ENCODE measurements at places on chromosomes 13 and 19. TPM values are rescaled to one million over a fixed set of nuclear protein-coding genes. Genes with fewer than 3 reads are reported as not detected.
A peak's percentile ranks its signal among the peaks of the same experiment; 100 is the strongest.

- DNase-seq, result no peak
- H3K27me3 ChIP-seq, result no peaks in the 10 kb centered on the region
- no peaks in the 10 kb centered on the region for H3K4me1 ChIP-seq
- no peak overlapping the region for H3K4me3 ChIP-seq
- H3K36me3 ChIP-seq, result no peaks in the 10 kb centered on the region
Observed at GRCh38 chr19:28446511-28446910, 766.4 kb downstream of the UQCRFS1 start.

- no peaks in the 10 kb centered on the region for H3K27me3 ChIP-seq
- peak overlapping the region; percentile 62 for H3K4me3 ChIP-seq
- H3K4me1 ChIP-seq, result peaks cover 8% of the 10 kb centered on the region
- peaks cover 8% of the 10 kb centered on the region for H3K36me3 ChIP-seq
Observed at GRCh38 chr19:55504252-55504603, 16.0 kb downstream of the SSC5D start.

DNA sequence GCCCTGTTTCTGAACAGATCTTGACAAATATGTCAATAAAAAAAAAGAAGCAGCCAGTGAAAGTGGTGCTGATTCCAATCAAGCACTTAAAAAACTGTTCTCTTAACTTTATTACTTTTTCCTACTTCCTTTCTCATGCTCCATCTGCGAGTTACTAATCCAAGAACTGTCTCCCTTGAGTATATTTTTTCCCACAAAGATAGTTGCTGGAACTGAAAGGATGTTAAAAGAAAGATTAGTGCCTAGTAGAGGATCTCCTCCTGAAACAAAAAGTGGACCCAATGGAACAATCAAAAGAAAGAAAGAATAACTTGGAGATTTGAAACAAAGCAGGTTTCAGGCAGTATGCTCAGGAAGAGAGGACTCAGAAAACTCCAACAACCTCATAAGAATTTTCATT, 1034.8 kb downstream of the PCDH17 start:
- H3K4me3 ChIP-seq, result no peak overlapping the region
- no peak for DNase-seq
- H3K27ac ChIP-seq, result no peak overlapping the region
- no peaks in the 10 kb centered on the region for H3K4me1 ChIP-seq
- no peaks in the 10 kb centered on the region for H3K36me3 ChIP-seq

- no peak for DNase-seq
- no peaks in the 10 kb centered on the region for H3K4me1 ChIP-seq
- H3K36me3 ChIP-seq, result no peaks in the 10 kb centered on the region
- no peak overlapping the region for H3K4me3 ChIP-seq
- H3K27me3 ChIP-seq, result no peaks in the 10 kb centered on the region
- no peak overlapping the region for H3K27ac ChIP-seq
Observed at GRCh38 chr13:93956426-93956825, 523.1 kb downstream of the DCT start.

DNA sequence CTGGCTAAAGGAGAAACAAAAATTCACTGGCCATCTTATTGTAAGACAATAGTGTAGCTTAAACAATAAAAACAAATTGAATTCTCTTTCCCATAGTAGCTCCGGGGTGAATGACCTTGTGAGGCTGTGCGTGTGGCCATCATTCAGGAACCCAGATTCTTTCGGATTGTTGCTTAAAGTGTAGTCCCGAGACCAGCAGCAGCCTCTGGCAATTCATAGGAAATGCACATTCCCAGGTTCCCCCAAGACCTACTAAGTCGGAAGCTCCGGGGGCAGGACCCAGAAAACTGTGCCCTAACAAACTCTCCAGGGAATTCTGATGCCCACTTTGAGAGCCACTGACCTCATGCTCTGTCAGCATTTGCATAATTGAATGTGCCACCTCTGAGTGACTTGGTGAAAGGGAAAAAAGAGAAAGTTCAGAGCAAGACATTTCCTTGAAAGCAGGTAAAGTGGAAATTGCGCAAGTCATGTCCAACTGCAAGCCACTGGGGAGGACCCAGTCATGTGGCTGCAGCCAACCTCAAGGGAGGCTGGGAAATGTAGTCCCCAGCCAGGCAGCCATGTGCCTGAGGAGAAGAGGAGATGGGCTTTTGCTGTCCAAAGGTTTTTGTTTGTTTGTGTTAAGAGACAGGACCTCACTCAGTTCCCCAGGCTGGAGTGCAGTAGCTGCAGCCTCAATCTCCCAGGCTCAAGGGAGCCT, 50.7 kb upstream of the PNMA8B start:
- DNase-seq, result no peak
- no peak overlapping the region for H3K4me3 ChIP-seq

The SIGLEC10 gene
- total RNA-seq, result 7.6 TPM

Data from thymus (tissue), 14 donors.